ENCODE measurements at places on chromosomes 2 and 18. TPM values are rescaled to one million over a fixed set of nuclear protein-coding genes. Genes with fewer than 3 reads are reported as not detected.

- no peak for DNase-seq
Observed at GRCh38 chr2:25322312-25322711, 19.4 kb downstream of the DNMT3A start.

DNA sequence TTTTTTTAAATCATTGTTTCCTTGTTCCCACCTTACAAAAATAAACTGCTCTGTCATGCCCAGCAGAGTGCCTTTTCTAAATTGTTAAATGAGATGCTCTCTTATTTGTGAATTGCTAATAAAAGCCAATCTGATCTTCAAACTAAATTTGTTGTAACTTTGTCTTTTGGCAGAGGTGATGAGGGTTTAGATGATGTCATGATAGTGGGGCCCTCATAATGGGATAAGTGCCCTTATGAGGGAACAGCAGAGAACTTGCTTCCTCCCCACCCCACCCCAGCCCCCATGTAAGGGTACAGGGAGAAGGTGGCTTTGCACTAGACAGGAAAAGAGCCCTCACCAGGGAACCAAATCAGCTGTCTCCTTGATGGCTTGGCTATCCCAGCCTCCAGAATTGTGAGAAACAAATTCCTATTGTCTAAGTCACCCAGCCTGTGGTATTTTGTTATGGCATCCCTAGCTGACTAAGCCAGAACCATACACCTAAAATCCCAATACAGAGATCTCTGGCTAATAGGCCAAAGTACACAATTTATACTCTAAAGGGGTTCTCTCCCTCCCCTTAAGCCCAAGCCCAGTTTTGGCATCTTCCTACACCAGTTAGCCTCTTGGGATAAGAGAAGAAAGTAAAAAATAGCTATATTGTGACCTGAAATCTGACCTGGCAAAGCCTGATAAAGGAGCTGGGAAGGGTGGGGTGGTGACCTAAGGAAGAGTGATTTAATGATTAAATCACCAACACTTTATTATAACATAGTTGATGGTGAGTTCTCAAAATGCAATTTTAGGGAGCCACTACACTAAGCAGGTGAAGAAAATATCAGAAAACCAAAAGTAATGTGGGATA is 40.3 kb upstream of the HNRNPA3 start:
- peak; percentile 95 for DNase-seq

DNA sequence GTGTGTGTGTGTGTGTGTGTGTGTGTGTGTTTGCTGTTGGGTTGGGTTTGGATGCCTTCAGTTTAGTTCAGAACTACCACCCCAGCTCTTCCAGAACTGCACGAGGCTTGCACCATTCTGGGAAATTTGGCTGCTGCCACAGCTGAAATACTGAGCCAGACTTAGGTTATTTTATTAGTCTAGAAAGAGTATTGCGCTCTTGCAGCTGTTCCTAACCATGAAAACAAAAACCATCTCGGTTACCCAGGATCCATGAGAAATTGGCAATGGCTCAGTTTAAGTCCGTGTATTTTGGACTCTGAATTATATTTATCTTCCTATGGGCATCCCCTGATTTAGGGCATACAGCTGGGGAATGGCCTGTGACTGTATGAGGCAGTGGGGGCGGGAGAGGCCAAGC is 83.2 kb downstream of the TANC1 start:
- DNase-seq = no peak

DNA sequence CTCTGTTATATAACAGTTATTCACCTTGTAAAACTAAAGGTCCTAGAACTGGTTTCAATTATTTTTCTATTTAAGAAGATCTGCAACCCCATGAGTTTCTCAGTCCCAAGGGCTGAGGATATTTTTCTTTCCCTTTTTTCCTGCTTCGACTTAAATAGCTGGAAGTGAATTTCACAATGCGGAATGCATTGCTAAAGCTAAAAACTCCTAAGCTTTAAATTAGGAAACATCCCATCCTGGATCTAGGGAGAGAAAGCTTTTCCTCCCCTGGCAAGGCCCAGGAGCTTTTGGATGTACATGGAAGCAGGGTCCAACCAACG is 1.4 kb downstream of the RFX8 start:
- no peak for DNase-seq

DNA sequence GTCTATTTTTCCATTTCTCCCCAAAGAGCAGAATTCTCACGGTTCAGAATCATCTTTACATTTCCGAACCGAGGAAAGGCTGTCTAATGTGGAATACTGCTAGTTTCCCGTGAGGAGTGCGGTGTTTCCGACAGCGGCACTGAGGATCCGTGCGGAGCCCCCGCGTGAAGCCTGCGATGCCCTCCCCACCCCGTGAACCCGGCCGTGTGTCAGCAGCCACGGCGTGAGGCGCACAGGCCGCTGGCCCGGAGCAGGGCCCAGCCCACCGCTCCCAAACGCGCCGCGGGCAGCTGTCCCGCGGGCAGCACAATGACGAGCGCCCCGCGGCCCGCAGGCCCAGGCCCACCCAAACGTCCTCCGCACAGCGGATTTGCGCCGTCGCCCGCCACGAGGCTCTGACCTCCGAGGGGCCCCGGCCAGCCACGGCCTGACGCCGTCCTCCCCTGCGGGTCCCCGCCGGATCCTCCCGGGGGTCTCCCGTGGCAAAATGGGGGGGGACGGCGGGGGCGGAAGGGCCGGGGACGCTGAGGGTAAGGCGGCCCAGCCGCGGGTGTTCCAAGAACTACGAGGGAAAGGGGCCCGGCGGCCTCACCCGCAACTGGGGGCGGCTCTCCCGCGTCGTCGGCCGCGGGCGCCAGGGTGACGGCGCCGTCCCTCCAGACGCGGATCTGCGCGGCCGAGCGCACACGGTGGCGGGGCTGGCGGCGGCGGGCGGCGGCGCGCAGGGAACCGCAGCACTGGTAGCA is 796 bp downstream of the SPIRE1 start:
- peak; percentile 27 for DNase-seq

- peak; percentile 19 for DNase-seq
Observed at GRCh38 chr2:84641021-84641420, 124.7 kb downstream of the DNAH6 start.

GRCh38 chr2:236176951-236177350 is 8.8 kb upstream of the GBX2 start:
- DNase-seq = no peak

DNA sequence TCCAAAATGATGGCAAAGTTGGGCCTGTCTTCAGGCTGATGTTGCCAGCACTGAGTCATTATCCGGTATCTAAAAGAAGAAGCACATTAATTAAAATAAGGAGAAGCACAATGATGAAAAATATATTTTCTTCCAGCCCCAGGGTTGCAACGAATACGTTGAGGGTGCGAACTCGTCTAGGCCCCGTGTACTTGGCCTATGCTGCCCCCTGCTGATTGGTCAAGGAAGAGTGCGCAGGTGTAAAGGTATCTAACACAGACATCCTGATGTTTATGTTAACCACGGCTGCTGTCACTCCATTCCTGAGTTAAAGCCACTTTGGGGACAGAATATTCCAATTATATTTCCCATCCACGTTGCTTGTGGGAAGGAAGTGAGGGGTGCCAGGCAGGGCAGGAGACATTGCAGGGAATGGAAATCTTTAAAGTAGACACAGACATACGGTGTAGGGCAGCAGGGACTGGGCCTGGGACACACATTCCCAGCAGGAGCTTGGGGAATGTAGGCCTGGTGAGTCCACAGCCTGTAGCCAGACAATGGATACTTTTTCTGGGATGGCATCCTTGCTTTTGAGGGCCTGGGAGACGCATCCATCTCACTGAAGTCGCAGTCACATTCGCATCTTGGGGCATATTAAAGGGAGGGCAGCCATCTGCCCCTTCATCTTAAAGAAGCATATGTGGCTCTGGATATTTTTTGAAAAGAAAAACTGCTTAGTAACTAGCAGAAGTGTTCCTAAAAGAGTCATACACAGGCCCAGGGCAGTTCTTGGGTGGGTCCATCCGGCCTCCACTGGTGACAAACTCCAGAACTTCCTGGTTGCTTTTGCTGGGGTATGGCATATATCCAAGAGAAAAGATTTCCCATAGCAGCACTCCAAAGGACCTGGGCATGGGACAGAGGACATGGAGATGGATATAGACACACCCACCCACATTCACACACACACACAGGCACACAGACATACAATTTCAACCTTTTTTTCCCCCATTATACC is 81.9 kb downstream of the CLIP4 start:
- peak; percentile 54 for DNase-seq

- DNase-seq = peak; percentile 95
Observed at GRCh38 chr2:8598295-8599165, 83.3 kb upstream of the ID2 start.

FANCL gene
- 27.2 TPM for total RNA-seq

C2orf80 gene
- not detected for total RNA-seq

SIX3 gene
- not detected for total RNA-seq

SERPINB3 gene
- total RNA-seq = not detected

CNGA3 gene
- not detected for total RNA-seq

Measured in HT1080 (cell line).